ENCODE measurements at places on chromosomes 7 and 10.

DNA sequence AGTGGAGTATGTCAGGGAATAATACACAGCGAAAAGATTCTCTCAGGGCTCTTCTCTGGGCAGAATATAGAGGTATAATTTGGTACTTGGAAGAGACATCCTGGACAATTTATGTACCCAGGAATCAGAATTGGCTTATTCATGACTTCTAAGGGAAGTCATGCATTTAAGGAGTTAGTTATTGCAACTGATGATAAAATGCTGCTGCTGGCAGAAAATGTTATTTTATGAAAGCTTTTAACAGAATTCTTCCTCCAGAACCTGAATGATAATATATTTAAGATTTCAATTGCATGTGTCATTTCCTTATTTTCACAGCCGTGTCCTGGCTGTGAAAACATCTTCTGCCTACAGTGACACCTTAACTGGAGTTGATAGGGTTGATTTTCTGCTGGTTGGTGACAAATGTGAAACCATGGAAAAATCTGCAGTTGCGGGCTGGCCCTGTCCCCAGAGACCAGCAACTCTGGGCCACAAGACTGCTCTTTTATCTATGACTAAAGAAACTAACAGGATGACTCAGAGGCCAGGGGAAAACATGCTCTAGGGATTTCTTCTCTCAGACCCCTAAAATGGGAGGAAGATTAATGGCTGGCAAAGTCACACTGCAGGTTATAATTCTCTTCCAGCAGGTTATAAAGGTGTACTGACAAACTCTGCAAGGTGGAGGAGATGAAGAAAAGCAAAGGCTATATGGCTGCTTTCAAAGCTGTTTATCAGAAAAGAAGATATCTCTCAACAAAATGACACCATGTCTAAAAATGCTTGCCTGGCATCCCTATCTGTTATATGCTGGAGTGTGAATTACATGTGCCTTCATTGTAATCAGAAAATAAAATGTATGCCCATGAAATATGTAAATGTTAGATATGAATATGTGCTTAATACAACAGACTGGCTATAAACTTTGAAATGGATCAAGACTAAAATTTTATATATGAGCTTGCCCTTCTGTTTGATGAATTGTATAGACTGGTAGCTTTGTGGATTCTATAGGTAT, 12.1 kb upstream of the TRUB1 start:
- no peak for DNase-seq

DNA sequence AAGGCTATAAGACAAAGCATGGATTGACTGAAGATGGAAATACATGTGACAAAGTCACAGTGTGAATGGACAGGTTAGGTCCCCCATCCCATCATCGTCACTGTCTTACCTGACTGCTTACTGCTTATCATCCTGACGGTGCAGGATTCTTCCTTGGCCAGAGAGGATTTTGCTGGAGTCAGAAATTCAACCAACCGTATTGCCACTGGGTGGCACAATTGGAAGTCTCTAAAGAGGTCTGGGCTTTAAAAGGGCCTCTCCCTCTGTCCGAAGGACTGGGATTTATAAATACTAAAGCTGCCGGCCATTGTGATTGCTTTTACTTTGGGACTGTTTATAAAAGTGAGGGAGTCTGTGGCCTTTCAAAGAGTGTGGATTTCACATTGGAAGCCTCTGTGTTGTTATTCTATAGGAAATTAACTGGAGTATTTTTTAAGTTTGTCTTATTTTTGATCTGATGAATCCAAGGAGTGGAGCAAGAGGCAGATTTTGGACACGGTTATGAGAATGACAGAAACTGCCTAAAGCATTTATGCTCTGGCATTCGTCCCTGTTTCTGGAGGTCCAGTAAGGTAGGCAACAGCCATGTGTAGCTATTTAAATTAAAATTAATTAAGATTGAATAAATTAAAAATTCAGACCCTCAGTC, 113.3 kb upstream of the CREB5 start:
- DNase-seq = peak; percentile 77

DNA sequence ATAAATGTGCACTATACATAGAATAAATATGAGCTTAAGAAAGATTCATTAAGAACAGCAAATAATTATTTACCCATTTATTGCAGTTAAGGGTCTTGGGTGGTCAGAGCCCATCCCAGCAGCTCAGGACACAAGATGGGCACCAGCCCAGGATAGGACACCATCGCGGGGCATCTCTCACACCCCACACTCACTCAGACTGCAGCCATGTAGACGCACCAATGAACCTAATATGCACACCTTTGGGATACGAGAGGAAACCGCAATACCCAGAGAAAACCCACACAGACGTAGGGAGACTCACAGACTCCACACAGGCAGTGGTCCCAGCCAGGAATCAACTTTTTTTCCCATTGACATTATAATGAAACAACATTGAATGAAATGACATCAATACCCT, 36.0 kb downstream of the CARD11 start:
- no peak for DNase-seq

DNA sequence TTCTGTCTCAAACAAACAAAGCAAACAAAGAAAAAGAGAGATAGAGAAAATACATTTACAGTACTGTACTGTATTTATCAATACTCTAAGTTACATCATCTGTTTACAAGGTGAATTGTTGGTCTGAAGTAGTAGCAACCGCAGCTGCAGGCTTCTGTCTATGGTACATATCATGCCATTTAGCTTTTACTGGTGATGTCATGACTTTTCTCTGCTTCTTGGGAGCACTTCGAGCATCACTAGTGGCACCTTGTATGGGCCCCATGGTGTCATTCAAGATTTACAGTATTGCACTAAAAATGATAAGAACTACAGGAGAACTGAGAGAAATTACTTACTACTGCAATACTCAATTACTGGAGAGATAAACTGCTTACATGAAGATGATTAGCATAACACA, 826.9 kb downstream of the CNTNAP2 start:
- DNase-seq = no peak

GRCh38 chr10:47414227-47414592, 30.1 kb upstream of the ZNF488 start:
- DNase-seq = no peak

Measured in SK-N-SH (cell line).